ENCODE measurements at places on chromosomes 3 and 15.

DNA sequence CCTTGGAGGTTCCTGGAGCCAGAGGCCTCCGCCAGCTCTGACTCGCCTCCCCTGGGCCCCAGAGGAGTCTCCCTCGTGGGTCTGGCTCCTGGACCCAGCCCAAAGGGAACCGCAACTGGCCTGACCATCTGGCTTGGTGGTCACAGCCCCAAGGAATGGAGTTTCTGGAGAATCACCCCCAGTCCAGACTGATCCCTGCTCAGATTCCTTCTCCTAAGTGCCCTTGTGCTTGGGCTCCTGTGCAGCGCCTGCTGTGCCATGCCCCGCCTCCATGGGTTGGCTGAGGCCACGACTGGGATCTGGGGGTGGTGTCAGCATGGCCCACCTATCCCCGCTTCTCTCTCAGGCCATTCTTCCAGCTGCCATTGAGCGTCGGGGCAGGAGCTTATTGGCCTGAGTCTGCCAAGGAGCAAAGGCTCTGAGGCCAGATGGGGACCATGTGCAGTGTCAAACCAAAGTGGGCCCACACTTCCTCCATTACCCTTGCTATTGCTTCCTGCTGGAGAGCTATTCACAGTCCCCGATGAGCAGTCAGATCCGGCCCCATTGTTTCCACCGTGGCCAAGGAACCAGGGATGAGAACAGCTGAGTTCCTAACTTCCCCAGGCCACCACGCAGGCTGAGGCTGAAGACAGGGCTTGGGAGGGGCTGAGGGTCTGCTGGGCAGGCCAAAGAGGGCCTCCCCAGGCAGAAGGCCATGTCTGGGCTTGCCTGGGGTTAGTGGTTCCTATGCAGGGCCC lies 19.0 kb downstream of the CSPG4 start:
- no peak for DNase-seq

DNA sequence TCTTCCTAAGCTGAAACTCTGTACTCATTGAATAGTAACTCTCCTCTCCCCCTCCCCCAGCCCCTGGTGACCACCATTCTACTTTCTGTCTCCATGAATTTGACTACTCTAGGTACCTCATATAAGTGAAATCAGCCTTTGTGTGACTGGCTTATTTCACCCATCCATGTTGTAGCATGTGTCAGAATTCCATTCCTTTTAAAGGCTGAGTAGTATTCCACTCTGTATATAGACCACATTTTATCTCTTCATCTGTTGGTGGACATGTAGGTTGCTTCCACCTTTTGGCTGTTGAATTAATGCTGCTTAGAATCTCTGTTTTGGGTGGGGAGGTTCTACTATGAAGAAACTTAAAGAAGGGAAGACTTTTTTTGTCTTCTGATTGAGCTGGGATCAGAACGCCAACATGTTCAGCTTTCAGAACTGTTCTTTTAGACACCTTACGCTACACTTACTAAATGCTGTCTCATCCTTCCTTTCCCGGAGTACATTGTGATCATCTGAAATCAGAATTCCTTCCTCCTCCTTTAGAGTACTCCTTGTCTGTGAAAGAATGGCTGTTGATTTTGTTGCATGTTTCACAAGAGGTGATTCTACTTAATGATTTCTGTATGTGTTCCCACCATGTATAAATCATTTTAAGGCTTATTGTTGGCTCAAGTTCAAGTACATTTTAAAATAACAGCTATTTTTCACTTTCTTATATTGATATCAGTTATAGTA lies 50.3 kb downstream of the MRPS25 start:
- no peak for DNase-seq

- DNase-seq = no peak
These were observed 459.9 kb downstream of the RAP2B start for GRCh38 chr3:153621953-153622352.

GRCh38 chr3:157330206-157330605 lies 106.4 kb upstream of the PTX3 start:
- peak; percentile 90 for DNase-seq

DNA sequence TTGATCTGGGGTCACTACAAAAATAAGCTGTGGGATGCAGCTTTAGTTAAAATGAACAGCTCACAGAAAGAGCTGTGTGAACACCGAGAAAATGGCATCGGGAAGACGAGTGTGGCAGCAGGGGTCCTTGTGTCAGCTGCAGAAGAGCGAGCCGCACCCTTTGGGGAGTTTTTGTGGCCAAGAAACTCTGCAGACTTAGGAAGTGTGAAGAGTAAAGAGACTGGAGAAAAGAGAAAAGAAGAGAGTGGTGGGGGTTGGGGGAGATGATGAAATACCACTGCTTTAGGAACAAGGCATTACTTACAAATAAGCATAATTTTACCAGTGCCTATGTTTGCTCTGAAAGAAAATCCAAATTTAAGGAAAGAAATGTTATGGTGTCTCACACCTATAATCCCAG lies 147.8 kb downstream of the LRRC28 start:
- no peak for DNase-seq

DNA sequence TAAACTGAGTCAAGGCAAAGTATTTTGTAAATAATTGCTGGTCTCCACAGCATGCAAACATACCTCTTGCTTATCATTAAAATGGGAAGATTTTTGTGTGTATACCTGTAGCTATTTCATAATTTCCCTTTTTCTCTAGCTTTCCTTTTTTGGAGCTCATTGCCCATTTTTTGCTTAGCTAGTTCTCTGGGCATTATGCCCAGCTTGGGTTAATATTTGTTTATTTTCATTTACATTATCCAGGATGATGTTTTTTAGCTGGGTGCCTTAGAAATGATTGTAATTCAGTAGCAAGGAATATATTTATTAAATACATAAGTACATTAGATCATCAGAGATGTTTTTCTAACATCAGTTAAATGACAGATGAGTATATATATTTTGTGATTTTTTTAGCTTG lies 1271.7 kb upstream of the GBE1 start:
- no peak for DNase-seq

DNA sequence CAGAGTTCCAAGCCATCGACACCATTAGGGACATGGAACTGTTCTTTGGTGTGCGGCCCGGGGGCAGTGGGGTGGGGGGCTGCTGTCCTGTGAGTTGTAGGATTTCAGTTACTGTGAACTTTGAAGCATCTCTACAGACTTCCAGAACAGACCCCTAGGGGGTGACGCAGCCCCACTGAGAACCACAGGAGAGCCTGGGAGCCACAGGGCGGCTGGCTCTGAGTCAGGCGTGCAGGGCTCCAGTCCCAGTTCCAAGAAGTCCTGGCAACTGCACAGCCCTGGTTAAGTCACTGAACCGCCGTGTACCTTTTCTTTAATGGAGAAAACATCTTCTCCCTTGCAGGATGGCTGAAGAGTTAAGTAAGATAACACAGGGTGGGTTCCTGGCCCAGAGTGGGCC lies 23.5 kb upstream of the LRTM1 start:
- no peak for DNase-seq

DNA sequence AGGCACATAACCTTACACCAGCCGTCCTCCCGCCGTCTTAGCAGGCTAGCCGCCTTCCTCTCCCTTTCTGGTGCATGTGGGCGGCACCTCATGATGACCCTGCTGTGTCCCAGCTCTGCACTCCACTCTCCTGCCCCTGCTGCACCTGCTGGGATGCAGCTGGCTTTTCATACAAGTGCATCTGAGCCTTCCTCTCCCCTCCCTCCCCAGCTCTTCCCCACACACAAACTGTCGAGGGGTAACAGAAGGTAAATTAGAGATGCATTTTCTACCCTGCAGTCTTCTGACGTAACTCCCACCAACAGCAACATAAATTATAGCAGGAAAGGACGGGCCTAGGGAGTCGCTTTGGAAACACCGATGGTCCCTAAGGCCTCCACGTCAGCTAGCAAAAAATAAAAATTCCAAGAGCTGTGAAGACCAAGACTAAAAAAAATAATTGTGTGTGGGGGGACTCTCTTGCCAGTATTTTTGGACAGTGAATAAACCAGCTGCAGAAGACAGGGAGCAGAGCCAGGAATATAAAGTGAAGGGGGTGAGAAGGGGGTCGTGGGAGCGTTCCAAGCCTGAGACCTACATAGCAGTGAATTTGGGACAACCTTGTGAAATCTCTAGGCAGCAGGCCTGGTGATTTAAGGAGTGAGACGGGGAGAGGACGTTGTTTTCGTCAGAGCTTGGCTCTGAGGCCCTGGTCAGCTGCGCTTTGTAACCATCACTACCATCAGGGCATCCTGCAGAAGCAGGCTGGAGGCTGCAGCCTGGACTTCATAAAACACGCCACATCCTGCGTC lies 216.2 kb downstream of the ADAMTS17 start:
- DNase-seq = no peak

GRCh38 chr3:62373714-62374333 lies 474 bp upstream of the FEZF2 start:
- no peak for DNase-seq
